ENCODE measurements at places on chromosomes 1 and 21.

DNA sequence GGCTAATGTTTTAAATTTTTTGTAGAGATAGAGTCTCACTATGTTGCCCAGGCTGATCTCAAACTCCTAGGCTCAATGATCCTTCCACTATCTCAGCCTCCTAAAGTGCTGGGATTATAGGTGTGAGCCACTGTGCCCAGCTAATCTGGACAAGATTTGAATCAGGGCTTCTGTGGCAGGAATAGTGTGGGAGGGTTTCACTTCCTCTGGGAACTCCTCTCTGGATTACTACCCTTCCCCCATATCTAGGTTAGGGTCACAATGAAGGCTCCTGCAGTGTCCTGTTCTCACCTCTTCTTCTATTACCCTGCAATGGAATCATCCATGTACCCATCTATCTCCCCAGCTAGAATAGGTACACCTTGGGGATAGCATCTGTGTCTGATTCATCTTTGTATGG lies 133.6 kb upstream of the RAB4A start:
- no peak for DNase-seq

GRCh38 chr1:183065168-183065706 lies 42.0 kb downstream of the LAMC1 start:
- no peak for DNase-seq

GRCh38 chr1:117531222-117531621 lies 74.6 kb upstream of the TENT5C start:
- DNase-seq = peak; percentile 62

DNA sequence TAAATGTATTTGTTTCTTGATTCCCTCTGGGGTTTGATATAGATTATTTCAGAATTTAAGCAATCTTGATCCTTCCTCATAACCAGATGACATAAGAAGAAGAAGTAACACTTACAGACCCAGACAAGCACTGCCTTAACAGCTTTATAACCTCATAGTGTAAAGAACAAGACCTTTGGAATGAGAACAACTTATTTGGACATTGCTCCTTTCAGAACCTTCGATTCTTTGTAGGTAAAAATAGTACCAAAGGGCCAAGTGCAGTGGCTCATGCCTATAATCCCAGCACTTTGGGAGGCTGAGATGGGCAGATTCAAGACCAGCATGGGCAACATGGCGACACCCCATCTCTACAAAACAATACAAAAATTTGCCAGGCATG lies 15.0 kb downstream of the TM2D1 start:
- no peak for DNase-seq

DNA sequence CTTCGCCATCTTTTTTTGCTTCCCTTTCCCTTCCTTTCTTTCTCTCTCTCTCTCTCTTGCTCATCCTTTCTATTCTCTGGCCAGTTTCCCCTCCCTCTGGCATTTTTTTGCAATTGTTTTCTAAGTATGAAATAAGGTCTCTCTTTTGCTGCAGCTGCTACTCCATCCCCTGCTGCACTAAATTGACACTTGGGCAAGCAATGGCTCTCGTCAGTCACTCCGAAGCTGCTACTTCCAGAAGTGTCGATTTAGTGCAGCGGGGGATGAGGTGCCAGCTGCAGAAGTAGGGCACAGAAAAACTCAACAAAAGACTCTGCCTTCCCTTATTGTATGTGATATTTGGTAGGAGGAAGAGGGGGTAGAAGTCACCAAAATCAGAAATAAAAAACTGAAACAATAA lies 642.3 kb downstream of the RWDD3 start:
- DNase-seq = no peak

DNA sequence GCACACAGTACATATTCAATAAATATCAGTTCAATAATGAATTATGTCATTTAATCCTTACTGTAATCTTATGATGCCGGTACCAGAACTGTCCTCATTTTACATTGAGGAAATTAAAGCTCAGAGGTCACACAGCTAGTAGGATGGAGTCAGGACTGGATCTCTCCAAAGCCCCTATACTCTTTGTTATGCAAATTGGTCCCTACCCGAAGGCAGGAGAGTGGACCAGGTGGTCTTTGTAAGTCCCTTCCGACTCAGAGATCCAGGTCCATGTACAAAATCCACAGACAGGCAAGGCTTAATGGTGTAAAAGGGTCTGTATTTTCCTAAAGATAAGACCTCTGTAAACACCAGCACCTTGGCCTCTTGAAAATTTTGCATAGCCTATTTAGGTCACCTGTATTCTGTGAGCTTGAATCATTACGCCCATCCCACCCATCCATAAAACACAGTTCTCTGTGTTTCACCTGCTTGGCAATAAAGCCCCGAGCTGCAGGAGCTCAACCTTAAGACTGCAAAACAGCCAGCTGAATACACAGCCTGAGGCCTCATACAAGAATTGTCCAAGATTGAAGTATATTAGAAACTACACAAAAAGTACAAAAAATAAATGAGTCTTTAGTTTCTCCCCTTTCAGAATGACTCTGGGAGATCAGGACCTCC lies 41.7 kb downstream of the PLXNA2 start:
- no peak for DNase-seq

- DNase-seq = no peak
Observed at GRCh38 chr21:34705011-34705410, 36.2 kb downstream of the CLIC6 start.

- DNase-seq = no peak
Observed at GRCh38 chr1:189205863-189206262, 1271.8 kb downstream of the BRINP3 start.

DNA sequence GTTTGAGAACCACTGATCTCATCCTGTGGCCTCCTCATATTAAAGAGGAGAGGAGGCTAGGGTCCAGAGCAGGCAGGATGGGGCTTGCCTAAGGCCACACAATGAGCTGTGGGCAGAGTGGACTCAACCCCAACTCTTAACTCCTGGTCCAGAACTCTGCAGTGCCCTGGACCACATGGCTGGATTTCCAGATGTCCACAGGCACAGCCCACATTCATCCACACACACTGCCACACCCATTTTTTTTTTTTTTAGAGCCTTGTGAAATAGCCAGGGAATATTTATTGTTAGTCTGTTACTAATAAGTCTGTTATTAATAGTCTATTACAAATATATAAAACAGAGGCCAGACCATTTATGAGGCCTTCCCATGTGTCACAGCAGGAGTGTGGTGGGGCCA lies 192.2 kb downstream of the TRABD2B start:
- DNase-seq = no peak

DNA sequence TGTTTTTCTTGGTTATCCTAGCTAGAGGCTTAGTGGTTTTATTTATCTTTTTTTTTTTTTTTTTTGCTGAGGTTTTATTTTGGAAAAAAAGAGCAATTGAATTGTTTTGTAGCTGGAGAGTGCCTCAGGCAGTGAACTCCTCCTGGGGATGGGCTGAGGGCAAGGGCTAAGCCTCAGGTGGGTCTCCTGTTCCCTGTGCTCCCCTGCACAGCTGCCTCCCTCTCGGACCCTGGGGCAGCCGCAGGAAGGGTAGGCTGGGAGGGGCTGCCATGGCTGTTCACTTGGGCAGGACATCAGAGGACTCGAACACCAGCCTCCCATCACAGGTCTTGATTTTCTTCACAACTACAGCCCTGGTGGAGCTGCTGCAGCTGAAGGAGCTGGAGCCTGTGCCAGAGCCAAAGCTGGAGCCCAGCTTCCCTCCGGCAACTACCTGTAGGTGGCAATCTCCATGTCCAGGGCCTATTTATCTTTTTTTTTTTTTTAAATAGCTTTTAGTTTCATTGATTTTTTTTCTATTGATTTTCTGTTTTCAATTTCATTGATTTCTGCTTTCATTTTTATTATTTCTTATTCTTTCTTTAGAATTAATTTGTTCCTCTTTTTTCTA lies 28.9 kb downstream of the LEPR start:
- DNase-seq = no peak

DNA sequence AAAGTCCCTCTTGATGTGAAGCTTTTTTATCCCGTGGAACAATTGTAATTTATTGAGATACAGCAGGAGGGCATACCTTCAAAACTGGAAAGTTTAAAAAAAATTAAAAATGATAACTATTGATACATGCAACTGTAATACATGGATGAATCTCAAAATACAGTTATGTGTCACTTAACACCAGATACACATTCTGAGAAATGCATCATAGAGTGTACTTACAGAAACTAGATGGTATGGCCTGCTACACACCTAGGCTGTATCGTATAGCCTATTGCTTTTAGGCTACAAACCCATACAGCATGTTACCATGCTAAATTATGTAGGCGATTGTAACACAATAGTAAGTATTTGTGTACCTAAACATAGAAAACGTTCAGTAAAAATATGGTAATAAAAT lies 7.1 kb upstream of the AKNAD1 start:
- DNase-seq = no peak

DNA sequence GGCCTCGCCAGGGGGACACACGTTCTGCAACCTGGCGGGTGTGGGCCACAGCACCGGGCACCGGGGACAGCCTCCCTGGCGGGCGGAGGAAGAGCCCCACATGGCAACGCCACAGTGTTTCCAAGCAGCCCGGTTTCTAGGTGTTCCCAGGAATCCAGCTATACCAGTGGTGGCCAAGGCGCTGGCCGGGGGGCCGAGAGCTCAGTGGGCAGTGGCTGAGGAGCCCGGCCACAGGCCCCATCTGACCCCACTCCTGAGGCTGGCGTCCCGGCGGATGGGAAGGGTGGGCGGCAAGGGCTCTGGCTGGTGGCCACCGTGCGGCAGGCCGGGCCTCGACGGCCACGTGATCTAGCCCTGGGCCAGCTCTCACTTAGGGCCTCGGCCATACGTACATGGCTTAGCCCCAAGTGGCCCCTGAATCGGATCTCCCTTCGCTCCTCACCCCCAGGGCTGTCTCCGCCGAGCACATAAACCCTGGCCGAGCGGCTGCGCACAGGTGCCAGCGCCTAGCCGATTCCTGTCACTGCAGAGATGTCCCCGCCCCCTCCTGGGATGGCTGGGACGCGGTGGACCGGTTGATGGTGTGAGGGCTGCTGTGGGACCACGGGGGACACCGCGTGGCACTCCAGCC lies 68.7 kb downstream of the MORN1 start:
- no peak for DNase-seq

Data from activated CD4-positive, alpha-beta T cell treated with anti-CD3 and anti-CD28 coated beads, Interleukin-10, Interleukin-2, amounts not matched to agents 100 ng/mL and 50 ng/mL, durations not matched to agents 16 hours and 8 hours (primary cell).